ENCODE measurements at places on chromosomes 1 and 21. TPM values are rescaled to one million over a fixed set of nuclear protein-coding genes. Genes with fewer than 3 reads are reported as not detected.

- no peak overlapping the region for H3K27ac ChIP-seq
- DNase-seq: no peak
- no peaks in the 10 kb centered on the region for H3K27me3 ChIP-seq
- no peak overlapping the region for H3K4me3 ChIP-seq
- no peaks in the 10 kb centered on the region for H3K36me3 ChIP-seq
Measured at GRCh38 chr1:203098914-203099520, 13.2 kb upstream of the MYOG start.

- H3K4me3 ChIP-seq: peak overlapping the region; percentile 99
- H3K4me1 ChIP-seq: peaks cover 16% of the 10 kb centered on the region
- no peaks in the 10 kb centered on the region for H3K36me3 ChIP-seq
- no peak for DNase-seq
Measured at GRCh38 chr1:212791261-212791675, 309 bp downstream of the NSL1 start.

Gene FASLG
- total RNA-seq: not detected

Gene FMO2
- total RNA-seq: 31.6 TPM

Gene EPHA10
- 0.15 TPM for total RNA-seq

Gene PADI3
- not detected for total RNA-seq

Measured in heart right ventricle (tissue), 16 donors.